ENCODE measurements at places on chromosomes 2 and 18.

GRCh38 chr18:9735238-9735637 lies 27.1 kb downstream of the RAB31 start:
- no peaks in the 10 kb centered on the region for H3K27me3 ChIP-seq
- peak; percentile 36 for DNase-seq
- no peaks in the 10 kb centered on the region for H3K36me3 ChIP-seq
- H3K4me1 ChIP-seq = peaks cover 27% of the 10 kb centered on the region
- H3K4me3 ChIP-seq = no peak overlapping the region

DNA sequence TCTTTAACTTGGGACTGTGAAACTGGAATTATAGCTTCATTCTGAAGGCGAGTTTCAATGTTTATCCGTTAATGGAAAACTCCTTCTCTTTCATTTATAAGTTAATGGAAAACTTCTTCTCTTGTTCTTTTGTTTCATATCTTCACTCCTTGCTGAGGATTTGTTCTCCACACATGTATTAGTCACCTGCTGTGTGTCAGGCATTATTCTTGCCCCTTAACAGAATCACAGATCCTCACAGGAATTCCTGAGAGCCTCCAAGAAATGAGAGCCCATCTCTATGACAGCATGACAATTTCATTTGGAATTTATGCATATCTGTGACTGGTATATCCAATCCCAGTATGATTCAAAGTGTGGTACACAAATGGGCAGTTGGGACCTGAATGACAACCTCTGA lies 545.8 kb downstream of the BCL11A start:
- no peaks in the 10 kb centered on the region for H3K27me3 ChIP-seq
- H3K36me3 ChIP-seq = no peaks in the 10 kb centered on the region
- no peak for DNase-seq
- no peaks in the 10 kb centered on the region for H3K4me1 ChIP-seq
- H3K4me3 ChIP-seq = no peak overlapping the region

GRCh38 chr2:196987649-196988364 lies 61.3 kb upstream of the PGAP1 start:
- no peaks in the 10 kb centered on the region for H3K4me1 ChIP-seq
- no peaks in the 10 kb centered on the region for H3K27me3 ChIP-seq
- H3K27ac ChIP-seq = peak overlapping the region; percentile 64

DNA sequence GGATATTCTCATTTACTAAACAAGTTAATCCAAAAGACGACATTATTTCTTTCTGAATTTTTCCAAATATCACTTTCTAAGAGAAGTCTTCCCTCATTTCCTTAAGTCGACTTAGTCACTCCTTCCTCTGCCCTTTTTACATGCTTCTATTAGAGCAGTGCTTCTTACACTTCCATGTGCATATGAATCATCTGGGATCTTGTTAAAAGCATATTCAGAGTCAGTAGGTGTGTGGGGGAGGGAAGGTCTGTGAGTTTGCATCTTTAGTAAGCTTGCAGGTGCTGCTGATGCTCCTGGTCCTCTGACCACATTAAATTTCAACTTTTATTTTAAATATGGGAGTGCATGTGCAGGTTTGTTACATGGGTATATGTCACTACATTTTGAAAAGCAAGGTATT lies 582.6 kb downstream of the NRXN1 start:
- no peaks in the 10 kb centered on the region for H3K4me1 ChIP-seq
- no peaks in the 10 kb centered on the region for H3K27me3 ChIP-seq
- no peak overlapping the region for H3K4me3 ChIP-seq
- DNase-seq = no peak
- no peaks in the 10 kb centered on the region for H3K36me3 ChIP-seq

DNA sequence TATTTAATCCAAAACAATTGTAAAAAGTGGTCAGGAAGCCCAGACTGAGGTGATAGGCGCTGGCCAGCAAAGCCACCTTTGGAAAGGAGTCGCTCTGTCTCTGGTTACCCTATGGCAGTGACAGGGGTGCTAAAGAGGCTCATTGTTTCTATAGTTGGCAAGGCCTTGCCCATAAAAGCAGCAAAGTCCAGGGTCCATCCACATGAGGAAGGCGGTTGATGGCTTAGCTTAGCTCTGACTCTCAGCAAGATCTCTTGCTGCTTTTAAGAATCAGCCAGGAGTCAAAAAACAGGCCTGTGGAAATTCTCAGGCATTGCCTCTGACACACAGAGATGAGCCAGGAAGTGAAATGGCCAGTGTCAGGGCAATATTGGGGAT lies 57.8 kb upstream of the CYP26B1 start:
- no peak overlapping the region for H3K27ac ChIP-seq
- H3K27me3 ChIP-seq = no peaks in the 10 kb centered on the region
- H3K36me3 ChIP-seq = no peaks in the 10 kb centered on the region
- no peaks in the 10 kb centered on the region for H3K4me1 ChIP-seq
- H3K4me3 ChIP-seq = no peak overlapping the region
- peak; percentile 52 for DNase-seq

DNA sequence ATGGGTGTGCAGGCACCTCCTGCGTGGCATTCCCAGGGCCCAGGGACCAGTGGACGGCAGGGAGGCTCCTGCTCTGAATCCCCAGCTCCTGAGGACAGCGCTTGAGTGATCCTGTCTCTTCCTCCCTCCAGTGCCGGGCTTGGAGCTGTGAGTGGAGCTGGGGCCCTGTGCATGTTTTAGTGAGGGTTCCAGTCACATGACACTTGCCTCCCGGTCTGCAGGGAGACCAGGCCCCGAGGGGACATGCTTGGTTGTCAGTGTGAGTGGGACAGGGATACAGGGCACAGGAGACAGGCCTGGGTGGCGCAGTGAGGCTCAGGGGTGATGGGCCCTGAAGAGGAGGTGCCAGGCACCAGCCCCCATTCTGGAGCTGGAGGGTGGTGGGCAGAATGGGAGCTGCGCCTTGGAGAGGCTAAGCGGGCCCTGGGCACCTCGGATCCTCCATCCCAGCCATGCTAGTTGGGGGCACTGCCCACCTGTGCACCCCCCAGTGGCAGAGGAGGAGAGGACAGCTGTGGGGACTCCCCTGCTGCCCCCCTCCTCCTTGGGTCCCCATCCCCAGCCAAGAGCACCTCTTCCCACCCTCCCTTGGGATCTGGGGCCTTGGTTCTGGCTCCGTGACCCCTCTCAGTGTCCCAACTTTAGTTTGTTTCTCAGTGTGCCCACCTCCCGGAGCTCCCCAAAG lies 12.0 kb downstream of the ARHGEF4 start:
- H3K4me3 ChIP-seq = no peak overlapping the region
- no peaks in the 10 kb centered on the region for H3K27me3 ChIP-seq
- H3K27ac ChIP-seq = no peak overlapping the region
- H3K4me1 ChIP-seq = no peaks in the 10 kb centered on the region

- H3K4me3 ChIP-seq = no peak overlapping the region
- no peaks in the 10 kb centered on the region for H3K4me1 ChIP-seq
- DNase-seq = no peak
- H3K27me3 ChIP-seq = no peaks in the 10 kb centered on the region
Observed at GRCh38 chr2:104752504-104752903, 101.4 kb upstream of the POU3F3 start.

DNA sequence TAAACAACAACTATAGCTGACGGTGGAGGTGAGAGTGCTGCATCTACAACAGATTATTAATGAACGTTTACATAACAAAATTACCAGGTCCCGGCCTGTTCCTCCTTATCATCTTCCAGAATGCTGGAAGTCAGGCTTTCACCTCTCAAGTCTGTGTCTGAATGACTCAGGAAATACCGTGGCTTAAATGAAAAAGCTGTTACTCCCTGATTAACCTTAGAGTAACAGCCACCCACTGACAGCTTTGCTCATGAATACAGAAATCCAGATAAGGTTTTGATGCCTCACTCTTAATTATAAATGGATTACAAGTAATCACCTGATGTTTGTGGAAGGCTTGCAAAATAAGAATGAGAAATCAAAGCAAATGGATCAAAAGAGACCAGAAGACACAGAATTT lies 885.3 kb upstream of the CELF4 start:
- no peak overlapping the region for H3K4me3 ChIP-seq
- H3K4me1 ChIP-seq = no peaks in the 10 kb centered on the region
- no peaks in the 10 kb centered on the region for H3K36me3 ChIP-seq
- DNase-seq = no peak

- DNase-seq = no peak
- no peaks in the 10 kb centered on the region for H3K4me1 ChIP-seq
- no peaks in the 10 kb centered on the region for H3K36me3 ChIP-seq
- H3K4me3 ChIP-seq = no peak overlapping the region
Observed at GRCh38 chr2:33051586-33052360, 105.0 kb downstream of the LTBP1 start.

- no peak for DNase-seq
- H3K36me3 ChIP-seq = no peaks in the 10 kb centered on the region
- H3K4me1 ChIP-seq = no peaks in the 10 kb centered on the region
- no peaks in the 10 kb centered on the region for H3K27me3 ChIP-seq
Observed at GRCh38 chr2:64177315-64177714, 33.1 kb upstream of the PELI1 start.

DNA sequence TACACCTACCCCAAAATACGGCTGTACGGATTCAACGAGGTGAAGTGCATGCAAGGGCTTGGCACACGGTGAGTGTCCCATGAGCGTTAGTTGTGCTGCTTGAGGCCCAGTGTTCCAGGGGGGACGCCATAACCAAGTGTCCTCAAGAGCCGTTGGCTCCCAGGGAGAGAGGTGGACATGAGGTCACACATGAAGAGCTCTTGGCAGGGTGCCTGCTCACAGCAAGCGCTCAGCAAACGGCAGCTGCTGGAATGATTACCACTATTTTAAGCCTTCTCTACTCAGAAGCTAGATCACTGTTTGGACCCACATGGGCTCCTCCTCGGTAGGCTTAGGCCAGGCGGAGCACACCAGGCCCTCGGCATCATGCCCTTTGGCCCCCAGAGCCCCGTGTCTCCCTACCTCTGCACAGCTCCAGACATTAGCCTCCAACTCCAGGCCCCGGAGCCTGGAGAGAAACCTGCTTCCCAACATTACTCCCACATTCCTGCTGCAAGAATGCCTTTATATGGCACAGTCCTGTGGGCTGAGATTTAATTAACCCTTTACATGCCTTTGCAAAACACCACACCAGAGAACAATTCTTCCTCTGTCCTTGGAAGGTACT lies 68.4 kb upstream of the PPP1CB start:
- H3K27me3 ChIP-seq = no peaks in the 10 kb centered on the region
- no peaks in the 10 kb centered on the region for H3K36me3 ChIP-seq
- H3K4me1 ChIP-seq = peaks cover 10% of the 10 kb centered on the region

DNA sequence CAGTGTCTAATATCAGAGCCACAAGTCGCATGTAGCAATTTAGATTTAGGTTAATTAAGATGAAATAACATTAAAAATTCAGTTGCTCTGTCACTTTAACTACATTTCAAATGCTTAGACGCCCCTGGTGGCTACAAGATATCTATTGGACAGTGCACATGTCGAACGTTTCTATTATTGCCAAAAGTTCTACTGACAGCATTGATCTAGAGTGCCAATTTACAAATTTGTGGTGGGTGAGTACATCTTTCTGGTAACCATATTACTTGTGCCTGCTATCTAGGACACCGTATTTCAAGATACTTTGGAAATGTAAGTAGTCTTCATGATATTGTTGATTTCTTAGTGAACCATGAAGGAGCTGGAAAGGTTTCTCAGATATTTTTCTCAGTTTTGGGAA lies 20.2 kb downstream of the PIK3C3 start:
- H3K27me3 ChIP-seq = no peaks in the 10 kb centered on the region
- no peak overlapping the region for H3K27ac ChIP-seq
- no peaks in the 10 kb centered on the region for H3K4me1 ChIP-seq
- no peak for DNase-seq
- H3K4me3 ChIP-seq = no peak overlapping the region

DNA sequence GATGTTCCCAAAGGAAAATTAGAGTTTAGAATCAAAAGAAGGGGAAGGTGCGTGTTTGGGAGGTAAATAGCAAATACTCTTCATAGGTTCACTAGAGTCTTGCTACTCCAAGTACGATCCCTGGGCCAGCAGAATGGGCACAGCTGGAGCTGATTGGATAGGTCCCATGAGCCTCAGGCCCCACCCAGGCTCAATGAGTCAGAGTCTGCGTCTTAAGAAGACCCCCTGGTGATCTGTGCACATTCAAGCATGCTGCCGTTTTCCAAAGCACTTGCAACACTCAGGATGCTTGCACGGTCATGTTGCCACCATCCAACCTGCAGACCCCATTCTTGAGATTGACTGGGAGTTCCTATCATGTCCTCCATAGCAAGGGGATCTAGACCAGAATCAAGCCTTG lies 40.5 kb downstream of the ABCG8 start:
- DNase-seq = no peak
- no peak overlapping the region for H3K4me3 ChIP-seq
- no peaks in the 10 kb centered on the region for H3K36me3 ChIP-seq
- H3K27ac ChIP-seq = no peak overlapping the region
- no peaks in the 10 kb centered on the region for H3K4me1 ChIP-seq
- no peaks in the 10 kb centered on the region for H3K27me3 ChIP-seq

DNA sequence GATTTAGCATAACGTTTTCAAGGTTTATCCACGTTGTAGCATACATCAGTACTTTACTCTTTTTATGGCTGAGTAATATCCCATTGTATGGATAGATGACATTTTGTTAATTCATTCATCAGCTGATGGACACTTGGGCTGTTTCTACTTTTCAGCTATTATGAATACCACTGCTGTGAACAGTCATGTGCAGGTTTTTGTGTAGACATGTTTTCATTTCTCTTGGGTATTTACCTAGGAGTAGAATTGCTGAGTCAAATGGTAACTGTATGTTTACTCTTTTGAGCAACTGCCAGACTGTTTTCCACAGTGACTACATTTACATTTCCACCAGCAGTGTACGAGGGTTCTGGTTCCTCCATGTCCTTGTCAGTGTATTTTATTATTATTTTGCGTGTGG lies 33.9 kb downstream of the COX7A2L start:
- H3K36me3 ChIP-seq = no peaks in the 10 kb centered on the region
- H3K4me3 ChIP-seq = no peak overlapping the region
- no peak for DNase-seq
- no peaks in the 10 kb centered on the region for H3K4me1 ChIP-seq
- no peak overlapping the region for H3K27ac ChIP-seq
- no peaks in the 10 kb centered on the region for H3K27me3 ChIP-seq

DNA sequence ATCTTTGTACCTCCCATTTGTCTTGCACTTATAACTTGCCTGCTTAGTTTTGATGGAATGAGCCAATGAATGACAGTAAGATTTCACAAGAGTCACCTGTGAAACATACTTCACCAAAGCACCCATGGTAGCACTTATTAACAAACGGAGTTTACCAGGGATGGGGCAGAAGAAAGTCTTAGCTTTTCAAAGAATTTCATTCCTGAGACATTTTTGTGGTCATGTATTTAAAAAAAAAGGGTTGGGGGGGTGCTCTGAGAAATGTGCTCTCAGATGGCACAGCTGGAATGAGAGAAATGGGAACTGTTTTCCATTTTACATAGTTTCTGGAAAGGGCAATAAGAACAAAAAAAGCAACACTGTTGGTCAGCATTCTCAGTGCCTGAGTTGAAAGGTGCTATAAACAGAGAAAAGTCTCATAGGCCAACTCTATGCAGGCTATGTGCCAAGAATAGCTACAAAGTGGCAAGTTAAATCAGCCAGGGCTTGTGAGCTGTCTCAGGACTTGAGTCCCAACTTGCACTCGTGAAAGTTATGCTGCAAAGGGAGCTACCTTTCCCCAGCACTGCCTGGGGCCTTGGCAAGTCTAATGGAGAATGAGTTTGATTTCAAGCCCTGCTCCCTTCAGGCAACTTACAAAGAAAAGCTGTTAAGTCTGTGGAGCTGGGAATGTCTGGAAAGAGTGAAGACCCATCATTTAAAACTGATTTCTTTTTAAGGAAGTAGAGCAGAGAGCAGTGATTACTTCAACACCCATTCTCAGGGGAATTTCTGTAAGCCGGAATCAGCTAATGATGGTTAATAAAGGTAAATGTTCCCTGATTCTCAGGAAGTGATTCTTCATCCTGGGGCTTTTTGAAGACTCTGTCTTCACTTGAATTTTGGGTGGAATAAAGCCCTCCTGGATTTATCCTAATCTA lies 170.6 kb downstream of the SLC8A1 start:
- H3K36me3 ChIP-seq = no peaks in the 10 kb centered on the region
- no peaks in the 10 kb centered on the region for H3K4me1 ChIP-seq
- H3K27ac ChIP-seq = peak overlapping the region; percentile 68
- H3K4me3 ChIP-seq = no peak overlapping the region
- no peaks in the 10 kb centered on the region for H3K27me3 ChIP-seq

Measured in Peyer's patch (tissue), 4 donors.